ENCODE measurements at places on chromosomes 11 and 22.

GRCh38 chr22:46355369-46355995 lies 20.0 kb downstream of the TRMU start:
- DNase-seq = peak; percentile 64

DNA sequence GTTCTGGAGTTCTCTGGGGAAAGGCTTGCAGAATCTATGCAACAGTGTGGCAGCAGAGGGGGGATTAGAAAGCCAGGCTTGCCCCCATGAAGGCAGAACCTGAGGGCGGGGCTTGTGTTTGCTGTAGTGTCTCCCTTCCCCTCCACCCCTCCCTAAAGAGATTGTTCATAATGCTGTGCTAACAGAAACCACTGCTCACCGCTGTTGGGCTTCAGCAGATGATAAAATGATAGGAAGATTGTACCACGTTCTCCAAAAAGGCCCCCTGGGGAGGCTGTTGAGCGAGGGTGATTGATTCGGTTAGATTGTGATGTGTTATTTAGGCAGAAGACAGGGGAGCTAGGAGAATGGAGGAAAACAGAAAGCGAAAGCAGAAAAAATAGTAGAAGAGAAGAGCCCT lies 215.2 kb upstream of the NCAM1 start:
- DNase-seq = no peak

- no peak for DNase-seq
Measured at GRCh38 chr11:19218216-19218615, 16.4 kb upstream of the CSRP3 start.

DNA sequence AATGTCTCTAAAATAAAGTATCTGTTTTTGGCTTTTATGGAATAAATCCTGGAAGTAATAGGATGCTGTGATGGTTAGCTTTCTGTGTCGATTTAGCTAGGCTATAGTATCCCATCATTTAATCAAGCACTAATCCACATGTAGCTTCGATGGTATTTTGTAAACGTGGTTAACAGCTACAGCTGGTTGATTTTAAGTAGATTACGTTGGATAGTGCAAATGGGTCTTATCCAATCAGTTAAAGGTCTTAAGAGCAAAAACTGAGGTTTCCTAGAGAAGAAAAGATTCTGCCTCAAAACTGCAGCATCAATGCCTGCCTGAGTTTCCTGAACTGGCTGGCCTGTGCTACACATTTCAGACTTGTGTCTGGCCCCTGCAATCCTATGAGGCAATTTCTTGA lies 314.2 kb upstream of the SORL1-AS1 start:
- DNase-seq = no peak

- no peak for DNase-seq
Measured at GRCh38 chr11:19832086-19832750, 119.6 kb downstream of the NAV2 start.

DNA sequence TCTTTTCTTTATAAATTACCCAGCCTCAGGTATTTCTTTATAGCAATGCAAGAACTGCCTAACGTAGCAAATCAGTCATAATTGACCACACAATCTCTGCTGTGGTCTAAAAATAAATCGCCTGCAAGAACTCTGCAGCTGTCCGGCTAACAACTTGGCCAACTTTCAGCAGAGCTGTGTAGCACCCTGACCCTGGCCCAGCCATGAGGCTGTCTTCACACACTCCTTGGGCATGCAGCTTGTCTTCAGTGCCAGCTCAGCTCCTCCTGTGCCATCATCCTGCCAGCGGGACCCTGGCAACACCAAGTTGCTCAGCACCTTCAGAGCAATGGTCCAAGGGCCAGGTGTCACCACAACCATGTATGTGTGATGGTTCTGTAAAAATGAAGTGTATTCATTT lies 355.6 kb downstream of the OPCML start:
- DNase-seq = no peak

DNA sequence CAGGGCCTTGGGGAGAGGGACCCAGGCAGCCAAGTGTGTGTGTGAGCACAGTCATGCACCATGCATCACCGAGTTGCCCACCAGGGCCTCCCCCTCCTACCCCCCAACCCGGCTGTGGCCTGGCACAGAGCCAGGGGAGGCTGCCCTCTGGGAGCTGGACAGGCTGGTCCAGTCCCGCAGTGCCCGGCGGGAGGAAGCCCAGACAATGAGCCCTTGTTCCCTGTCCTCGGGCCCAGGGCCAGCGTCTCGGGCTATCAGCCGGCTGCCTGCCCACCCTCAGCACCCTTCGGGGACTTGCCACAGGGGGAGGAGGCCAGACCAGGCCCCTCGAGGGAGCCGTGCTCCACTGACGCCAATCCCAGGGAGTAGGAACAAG lies 4.5 kb downstream of the LRRC75B start:
- no peak for DNase-seq

- DNase-seq = no peak
Measured at GRCh38 chr22:41023299-41023623, 69.1 kb upstream of the EP300 start.

GRCh38 chr11:123742031-123742723 lies 717 bp upstream of the ZNF202 start:
- no peak for DNase-seq

DNA sequence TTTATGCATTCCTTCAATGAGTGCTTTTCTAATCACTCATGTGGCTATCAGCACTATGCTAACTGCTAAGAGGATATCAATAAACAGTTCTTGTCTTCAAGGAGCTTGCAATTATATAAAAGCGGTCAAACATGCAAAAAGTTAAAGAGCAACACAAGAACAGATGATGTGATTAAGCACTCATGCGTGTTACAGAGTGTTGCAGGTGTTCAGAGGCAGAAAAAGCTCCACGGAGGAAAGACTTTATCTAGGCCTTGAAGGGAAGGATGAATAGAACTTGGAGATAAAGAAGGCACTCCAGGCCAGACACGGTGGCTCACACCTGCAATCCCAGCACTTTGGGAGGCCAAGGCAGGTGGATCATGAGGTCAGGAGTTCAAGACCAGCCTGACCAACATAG lies 13.6 kb downstream of the CD3E start:
- no peak for DNase-seq

- no peak for DNase-seq
Measured at GRCh38 chr11:77152846-77153245, 24.8 kb downstream of the MYO7A start.

GRCh38 chr22:43217285-43218030 lies 30.5 kb upstream of the TTLL12 start:
- no peak for DNase-seq

GRCh38 chr11:18495703-18496102 lies 31.0 kb downstream of the TSG101 start:
- DNase-seq = no peak

DNA sequence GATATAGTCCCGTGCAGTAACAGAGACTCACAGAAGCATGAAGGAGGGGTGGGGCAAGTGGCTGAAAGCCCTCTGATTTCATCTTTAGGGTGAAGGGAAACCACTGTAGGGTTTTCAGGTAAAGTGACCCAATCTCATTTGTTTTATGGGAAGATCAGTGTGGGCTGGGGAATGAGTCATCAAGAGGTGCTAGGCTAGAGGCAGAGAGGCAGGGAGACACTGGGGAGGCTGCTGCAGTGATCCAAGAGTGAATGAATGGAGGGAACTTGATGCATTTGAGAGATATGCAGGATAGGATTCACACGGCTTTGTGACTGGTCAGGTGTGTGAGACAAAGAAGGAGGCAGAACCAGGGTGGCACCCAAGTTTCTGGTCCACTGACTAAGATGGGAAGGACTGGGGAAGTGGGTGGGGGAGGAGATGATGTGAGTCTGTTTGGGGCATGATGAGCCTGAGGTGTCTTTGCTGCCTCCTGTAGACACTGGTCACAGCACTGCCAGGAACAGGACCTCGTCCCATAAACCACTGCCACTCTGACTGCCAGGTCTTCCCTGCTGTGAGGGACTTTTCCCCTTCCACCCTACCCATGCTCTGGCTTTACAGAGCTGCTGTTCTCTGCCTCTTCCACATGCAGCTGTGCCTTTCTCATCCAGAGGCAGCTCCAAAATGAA lies 239.0 kb downstream of the TENM4 start:
- DNase-seq = no peak

DNA sequence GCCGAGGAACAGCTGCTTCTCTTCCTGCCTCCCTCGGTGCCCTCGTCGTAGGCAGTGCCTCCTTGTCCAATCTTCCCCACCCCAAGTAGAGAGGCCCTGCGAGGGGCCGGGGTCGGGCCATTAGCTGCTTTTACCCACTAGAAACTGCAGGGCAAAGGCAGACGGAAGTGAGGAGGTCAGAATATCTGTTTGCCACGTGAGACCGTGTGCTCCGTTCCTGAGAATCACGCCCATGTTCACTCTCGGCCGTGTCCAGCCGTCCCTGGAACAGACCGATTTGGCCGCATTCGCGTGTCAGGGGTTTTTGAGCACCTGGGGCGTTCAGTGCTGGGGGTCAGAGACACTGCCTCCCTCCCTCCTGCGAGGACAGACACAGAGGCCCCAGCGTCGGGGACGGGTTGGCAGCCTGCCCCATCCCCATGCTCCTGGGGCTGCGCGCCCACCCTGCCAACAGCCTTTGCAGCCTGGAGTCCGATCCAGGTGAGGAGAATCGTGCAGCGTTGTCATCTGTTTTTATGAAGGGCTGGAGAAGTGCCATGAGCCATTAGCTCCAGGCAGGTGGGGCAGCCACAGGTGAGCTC lies 982.2 kb downstream of the BRD1 start:
- no peak for DNase-seq

DNA sequence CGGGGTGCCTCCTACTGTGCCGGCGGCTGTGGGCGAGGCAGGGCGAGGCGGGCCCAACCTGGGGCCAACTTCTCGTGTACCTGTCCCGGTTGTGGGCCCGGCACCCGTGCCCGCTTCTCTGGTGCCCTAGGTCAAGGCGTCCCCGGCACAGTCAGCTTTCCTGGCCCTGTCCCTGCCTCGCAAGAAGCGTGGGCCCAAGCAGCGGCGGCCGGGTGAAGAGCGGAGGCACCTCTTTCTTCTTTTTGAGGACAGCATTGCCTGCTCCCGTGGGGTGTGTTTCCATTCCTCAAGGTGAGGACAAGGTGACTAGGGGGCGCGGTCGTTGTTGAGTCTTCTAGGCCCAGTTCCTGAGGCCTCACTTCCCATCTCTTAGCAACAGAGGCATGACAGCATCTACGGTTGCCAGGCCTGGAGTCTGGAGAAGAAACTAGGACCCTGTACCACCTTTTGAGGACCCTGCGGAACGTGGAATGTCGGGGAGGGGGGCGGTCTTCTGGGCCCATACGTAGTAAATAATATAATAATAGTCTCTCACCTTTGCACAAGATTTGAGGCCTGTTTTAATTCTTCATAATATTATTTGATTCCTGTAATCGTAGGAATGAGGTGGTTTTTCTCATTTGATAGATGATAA lies 418 bp downstream of the ACO2 start:
- no peak for DNase-seq

DNA sequence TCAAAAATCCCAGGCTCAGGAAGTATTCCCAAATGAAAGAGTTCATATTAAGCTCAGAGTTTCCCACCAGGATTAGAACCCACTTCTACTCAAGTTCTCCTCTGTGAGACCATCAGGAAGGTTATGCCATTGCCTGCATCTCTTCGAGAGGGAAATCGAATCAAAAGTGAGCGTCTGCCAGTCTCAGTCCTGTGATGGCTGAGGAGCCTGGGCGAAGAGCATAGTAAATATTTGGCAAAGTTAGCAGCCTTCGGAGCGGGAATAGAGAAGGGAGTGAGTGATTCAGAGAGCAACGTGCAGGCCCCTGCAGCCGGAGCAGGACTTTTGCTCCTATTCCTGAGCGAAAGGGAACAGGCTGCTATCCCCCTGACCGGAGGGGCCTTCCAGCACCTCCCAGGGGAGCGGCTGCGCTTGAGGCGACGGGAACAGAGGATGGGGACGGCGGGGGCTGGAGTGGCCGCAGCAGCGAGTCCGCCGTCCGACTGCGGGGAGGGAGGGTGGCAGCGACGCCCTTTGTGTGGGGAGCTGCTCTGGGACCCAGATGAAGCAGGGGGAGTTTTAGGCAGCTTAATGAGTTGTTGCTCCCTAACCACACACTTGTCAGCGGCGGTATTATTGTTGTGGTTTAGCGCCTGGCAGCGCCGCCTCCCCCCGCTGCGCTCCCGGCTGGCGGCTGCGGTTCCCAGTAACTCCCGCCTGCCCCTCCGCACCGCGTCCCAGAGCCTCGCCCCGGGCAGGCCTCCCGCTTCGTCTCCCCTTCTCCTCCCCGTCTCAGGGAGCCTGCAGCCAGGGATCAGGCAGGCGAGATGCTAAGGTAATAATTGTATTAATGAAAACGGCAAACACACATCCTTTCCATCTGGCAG lies 21.7 kb upstream of the NRGN start:
- DNase-seq = peak; percentile 38

DNA sequence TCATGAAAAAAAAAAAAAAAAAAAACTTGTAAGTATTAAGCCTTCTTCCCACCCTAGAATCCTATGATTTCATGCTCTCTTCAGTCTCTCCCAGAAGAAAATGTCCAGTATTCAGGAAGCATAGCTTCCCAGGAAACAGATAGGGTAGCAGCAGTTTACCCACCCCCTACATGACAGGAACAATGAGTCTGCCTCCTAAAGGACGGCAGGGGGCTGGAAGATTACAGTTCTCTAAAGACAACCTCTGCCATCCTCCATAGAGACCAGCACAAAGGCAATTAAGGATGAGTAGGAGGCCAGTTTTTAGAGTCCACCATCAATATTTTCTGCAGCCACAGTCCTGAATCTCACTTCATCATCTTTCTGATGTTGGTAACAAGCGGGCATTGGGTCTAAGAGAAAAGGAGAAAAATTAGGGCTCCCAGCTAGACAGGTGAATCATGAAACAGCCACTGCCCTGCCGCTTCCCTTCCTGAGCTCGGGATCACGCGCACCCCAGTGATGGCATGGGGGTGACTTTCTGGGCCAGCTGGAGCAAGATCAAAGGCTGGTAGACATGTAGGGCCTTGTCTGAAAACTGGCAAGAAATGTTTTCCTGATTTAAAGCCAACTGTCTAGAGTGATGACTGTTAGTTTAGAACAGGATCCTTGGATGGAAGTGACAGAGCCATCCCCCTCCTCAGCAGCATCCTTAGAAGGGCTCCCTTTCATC lies 322.8 kb downstream of the LARGE1 start:
- no peak for DNase-seq

DNA sequence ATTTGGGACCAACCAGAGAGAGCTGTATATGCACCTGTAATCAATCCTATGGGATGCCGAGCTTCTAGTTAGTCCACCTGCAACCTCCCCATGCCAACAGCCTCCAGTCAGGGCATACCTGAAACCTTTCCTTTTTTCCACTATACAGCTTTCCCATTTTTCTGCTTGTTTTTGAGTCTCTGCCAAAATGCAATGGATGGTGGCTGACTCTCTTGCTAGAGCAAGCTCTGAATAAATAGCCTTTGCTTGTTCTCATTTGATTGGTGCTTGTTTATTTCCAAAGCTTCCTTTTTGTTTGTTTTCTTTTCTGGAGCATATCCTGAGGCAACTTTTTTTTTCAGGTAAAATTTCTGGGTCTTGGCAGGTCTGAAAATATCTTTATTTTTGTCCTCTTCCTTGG lies 58.0 kb upstream of the PLET1 start:
- DNase-seq = peak; percentile 38

DNA sequence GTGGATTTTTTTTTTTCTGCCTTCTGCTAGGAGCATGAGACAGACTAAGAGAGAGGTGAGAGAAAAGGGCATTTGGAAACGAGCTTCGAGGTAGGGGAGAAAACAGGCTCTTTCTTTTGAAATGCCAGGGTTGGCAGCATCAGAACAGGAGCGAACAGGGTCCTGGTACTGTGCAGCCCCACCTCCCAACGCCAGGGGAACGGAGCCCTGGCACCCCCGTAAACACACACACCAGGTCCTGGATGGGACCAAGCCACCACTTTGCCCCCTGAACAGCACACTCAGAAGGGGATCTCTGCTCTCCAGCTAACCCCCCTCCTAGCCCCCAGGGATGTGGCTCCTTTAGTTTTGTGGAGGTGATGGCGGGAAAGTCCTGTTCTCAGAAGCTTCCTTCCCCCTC lies 127.1 kb downstream of the CTTN start:
- no peak for DNase-seq

- no peak for DNase-seq
Measured at GRCh38 chr11:46604796-46605195, 11.0 kb upstream of the AMBRA1 start.
